Activated gamma-delta T cell treated with anti-CD3 and anti-CD28 coated beads, Interleukin-2, amount 50 U/mL, for 16 hours (primary cell): ENCODE measurements at places on chromosomes 16 and 17.
A peak's percentile ranks its signal among the peaks of the same experiment; 100 is the strongest.

GRCh38 chr16:13621639-13622038, 298.3 kb upstream of the ERCC4 start:
- DNase-seq = no peak

- DNase-seq = no peak
These were observed 1.2 kb downstream of the VAMP2 start for GRCh38 chr17:8161289-8162232.

DNA sequence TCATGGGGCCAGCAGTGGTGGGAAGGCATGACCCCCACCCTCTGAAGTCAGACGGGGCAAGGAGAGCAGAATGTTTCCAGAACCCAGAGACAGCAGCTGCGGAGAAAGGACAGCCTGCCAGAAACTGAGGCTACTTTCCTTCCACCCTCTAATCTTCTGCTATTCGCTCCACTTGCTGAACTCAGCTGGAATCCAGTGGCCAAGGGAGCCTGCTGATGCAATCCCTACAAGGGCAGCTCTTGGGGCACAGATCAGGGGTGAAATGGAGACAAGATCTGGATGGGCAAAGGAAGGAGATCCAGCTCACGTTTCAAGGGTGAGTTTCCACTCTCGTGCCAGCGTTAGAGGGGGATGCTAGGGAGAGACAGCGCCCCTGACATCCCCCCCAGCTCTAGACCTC, 479.1 kb downstream of the SLC39A11 start:
- no peak for DNase-seq

DNA sequence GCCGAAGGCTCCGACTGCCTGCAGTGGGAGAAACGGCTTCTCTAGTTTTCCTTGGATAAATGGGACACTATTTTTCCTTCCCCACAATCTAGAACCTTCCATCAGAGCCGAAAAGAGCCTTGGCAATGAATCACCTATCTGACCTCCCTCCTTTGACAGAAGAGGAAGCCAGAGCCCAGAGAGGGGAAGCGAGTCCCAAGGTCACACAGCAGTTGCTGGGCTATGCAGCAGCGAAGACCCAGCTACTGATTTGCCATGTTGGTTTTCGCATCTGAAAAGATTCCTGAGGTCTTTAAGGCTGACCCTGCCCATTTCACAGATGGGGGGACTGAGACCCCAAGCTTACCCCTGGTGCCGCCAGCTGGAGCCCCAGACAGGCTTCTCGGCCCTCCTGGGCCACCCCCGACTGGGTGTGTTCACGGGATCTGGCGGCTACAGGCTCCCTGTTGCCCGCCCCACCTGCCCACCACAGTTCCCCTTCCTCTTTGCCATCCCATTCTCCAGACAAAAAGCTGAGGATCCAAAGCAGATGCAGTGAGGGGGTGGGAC, 45.9 kb downstream of the RAI1 start:
- no peak for DNase-seq

DNA sequence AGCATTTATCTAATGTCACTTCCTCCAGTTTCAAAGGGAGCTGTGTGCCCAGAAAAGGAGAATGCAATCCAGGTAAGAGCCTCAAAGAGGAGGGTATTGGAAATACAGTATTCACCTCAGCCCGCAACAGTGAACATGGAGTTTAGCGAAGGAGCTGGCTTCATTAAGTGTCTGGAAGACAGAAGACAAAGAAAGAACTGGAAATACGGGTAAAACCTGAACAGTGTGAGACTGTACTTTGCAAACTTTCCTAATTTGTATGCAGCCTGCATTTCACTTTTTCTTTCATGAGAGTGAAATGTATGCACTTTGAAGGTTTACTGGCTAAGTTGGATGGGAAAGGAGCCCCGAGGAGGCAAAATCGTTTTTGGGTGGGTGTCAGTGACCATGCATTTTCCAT, 478.4 kb downstream of the HS3ST3B1 start:
- no peak for DNase-seq

DNA sequence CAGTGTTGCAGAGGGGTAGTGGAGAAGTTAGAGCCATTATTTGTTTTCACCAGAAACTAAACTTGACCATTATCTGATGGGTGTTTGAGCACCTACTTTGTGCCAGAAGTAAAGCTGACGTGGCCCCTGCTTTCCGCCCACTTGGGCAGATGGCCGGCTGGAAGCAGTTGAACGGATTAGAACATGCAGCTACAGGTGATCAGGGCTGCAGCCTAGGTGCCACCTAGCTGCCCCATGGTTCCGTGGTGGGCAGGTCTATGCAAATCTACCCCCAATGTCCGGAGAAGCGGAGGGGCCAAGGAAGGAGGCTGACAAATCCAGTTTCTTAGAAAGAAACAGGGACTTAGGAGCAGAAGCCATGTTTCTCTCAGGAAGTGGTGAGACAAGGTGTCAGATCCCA, 62.7 kb downstream of the B9D1 start:
- no peak for DNase-seq

DNA sequence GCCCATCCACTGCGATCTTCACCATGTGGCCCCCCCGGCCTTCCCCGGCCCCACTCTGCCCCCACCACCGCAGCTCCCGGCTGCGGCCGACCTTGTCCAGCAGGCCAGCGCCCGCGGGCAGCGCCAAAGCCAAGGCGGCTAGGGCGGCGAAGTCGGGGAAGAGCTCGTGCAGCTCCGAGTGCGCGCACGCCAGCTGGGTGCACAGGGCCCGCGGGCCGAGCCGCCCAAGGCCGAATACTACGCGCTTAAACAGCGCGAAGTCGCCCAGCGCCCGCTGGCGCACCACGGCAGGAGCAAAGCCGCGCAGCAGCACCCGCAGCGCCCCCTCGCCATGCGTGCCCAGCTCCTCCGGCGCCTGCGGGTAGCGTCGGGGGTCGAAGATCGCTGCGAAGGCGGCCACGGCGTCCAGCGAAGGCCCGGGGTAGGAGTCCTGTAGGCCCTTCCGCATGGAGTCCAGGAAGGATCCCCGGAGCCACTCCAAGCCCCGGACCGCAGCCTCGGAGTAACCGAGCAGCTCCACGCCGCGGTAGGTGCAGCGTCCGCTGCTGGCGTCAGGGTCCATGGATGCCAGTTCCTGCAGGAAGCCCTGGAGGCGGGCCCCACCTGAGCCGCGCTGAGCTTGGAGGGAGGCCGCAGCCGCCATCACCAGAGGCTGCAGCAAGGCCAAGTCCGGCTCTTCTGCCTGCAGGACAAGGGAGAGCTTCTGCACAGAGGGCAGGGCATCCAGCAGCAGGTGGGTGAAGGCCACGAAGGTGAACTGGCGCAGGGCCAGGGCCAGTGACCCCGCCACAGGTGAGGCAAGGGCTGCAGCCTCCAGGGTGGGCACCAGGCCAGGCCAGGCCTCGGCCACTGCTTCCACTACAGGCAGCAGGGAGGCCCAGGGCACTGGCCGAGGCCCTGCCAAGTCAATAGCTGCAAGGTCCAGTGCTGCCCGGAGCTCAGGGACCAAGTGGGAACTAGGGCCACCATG, 10.3 kb downstream of the C17orf113 start:
- DNase-seq = no peak

GRCh38 chr17:62572888-62573401, 54.5 kb upstream of the MRC2 start:
- no peak for DNase-seq

DNA sequence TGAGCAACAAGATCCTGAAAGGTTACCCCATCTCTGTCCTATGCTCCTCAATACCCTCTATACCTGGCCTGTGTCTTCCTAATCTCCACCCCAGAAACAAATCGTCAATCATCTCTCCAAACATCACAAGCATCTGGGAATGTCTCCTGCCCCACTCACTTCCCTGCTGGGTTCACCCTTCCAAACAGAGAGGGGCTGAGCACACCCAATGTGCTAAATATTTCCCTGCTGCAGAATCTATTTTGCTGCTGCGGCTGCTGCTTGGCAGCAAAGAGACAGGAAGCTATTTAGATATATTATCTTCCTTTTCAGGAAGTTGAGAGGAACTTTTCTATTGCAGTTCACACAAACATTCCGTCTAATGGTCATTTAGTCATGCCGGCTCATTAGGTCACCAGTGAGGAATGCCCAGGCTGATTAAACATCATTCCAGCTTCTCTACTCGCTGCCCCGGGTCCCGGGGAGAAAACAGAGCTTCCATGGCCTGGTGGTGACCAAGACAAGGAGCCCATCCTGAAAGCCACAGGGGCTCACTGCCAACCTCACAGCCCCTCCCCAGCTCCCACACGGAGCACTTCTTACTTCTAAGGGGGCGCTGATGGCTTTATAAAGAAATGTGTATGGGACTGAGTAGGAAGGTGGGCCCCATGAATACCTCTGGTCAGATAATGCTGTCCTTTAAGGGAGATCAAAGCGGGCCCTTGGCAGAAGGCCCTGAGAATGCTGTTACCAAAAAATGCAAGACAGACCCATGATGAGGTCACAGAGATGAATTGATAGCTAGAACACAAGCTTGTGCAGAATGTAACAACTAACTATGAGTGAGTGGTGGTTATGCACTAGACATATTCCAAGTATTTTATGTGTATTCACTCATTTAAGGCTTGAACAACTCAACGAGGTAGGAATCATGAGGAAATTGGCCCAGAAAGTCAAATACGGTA, 218.3 kb downstream of the SOX9 start:
- DNase-seq = no peak

DNA sequence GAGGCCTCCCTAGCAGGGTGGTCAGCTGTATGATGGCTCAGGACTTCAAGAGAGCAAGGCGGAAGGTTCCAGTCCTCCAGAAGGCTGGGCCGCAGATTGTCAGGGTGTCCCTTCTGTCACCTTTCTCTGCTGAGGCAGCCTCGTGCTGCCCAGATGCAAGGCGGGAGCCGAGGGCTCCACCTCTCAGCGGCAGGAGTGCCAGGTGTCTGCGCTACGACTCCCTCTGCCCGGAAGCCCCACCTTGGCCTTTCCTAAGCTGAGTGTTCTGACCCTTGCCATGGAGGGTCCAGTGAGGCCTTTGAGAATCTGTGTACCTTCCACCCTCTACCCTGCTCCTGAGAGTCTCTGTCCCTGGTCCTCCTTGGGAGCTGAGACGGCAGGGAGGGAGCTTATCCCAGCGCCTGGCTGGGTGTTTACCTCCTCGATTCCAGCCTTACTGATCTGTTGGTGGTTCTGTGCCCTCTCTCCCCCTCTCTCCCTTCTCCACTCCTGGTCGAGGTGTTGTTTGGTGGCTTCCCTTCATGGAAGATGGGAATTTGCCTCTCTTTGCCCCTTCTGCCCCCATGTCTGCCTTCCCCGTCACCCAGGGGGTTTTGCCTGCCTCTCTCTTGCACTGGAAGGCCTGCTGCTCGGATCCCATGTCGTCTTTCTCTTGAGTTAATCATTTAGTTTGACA, 2.2 kb upstream of the ZNF750 start:
- DNase-seq = no peak

DNA sequence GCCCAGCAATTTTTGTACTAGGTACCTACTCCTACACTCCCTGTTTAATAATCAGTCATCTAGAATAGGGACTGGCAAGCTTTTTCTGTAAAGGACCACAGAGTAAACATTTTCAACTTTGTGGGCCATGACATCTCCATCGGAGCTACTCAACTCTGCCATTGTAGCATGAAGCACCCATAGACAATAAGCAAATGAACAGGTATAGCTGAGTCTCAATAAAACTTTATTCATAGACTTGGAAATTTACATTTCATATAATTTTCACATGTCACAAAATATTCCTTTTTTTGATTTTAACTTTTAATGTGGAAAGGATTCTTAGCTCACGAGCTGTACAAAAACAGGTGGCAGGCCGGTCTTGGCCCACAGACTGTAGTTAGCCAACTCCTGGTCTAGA, 345.8 kb downstream of the SOX9 start:
- DNase-seq = no peak

DNA sequence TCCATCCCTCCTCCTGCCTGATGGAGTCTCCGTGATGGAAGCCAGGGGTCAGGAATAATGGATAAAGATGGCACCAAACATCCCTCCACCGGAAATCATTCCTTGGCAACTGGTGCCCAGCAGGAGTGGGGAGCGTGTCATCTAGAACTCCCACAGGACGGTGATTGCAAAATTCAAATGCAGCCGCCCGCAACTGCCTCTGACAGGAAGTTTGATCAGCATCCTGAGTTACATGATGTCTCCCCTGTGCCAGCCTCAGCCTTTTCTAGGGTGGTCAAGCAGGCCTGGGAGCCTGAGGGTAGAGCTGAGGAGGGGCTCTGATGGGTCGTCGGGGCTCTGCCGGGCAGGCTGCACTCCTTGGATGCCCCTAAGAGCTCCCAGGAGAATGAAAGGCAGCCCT, 52.8 kb downstream of the GSG1L start:
- DNase-seq = no peak

GRCh38 chr16:50265260-50265659, 1.1 kb upstream of the ADCY7 start:
- no peak for DNase-seq

- no peak for DNase-seq
These were observed 33.9 kb downstream of the CMTM4 start for GRCh38 chr16:66662445-66663194.

GRCh38 chr16:79618692-79619050, 18.1 kb upstream of the MAF start:
- DNase-seq = no peak

DNA sequence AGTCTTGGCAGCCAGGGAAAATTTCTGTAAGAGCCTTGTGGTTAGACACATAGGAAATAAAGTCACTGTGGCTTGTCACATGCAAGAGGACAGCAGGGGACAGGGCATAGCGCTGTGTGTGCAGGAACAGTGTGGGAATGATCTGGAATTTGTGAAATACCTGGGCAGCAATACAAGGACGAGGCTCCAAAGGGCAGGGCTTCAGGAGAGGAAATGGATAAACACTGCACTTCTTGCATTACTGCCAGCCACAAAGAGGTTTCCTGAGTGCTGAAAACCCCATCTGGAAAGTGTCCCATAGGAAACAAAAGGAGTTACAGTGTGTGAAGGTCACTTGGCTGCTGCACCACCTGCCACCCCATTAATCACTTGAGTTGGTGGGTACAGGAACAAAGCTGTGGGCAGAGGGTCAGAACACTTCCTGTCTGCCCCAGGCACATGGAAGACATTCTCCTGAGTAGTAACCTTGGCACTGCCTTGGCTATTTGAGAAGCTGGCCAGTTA, 12.1 kb upstream of the HP start:
- DNase-seq = no peak

GRCh38 chr17:17752821-17753321, 71.6 kb downstream of the RAI1 start:
- DNase-seq = no peak

DNA sequence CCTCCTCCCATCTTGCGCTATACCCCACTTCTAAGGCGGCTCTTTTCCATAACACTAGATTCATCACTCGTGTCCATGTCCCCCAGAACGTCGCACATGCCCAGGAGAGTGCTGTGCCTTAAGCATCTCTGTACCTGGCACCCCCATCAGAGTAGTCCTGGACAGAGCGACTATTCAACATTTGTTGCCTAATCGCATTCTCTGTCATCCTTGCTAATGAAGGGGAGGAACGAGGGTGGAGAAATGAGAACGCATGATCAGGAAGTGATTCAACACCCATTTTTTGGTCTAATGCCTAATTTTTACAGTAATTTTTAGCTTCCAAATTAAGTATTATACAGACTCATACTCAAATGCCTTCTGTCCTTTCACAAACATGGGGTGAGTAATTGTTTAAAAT, 53.2 kb downstream of the SLC39A11 start:
- DNase-seq = no peak

- DNase-seq = peak; percentile 58
These were observed 3.7 kb downstream of the TMC8 start for GRCh38 chr17:78133971-78134898.

GRCh38 chr17:64607862-64608565, 54.1 kb downstream of the SMURF2 start:
- DNase-seq = no peak

- no peak for DNase-seq
These were observed 23.8 kb downstream of the TMEM92 start for GRCh38 chr17:50298018-50298417.

GRCh38 chr17:82205720-82206508, 6.7 kb downstream of the CCDC57 start:
- peak; percentile 64 for DNase-seq
